ENCODE measurements at places on chromosomes 6 and 20. TPM values are rescaled to one million over a fixed set of nuclear protein-coding genes. Genes with fewer than 3 reads are reported as not detected.

DNA sequence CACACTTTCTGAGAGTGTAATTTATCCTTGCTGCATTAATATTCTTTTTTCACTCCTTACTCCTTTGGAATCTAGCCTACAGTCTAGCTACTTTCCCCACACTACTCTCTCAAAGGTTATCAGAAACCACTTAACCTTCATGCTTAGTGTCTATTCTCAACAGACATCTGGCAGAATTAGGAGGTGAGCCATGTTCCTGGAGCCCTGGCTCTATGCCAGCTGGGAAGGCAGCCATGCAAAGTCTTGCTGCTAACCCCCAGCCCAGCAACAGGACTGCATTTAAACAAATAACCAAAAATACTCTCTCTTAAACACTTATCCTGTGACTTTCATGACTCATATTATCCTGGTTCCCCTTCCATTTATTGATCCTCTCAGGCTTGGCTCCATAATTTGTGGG lies 260.2 kb downstream of the BCKDHB start:
- peak; percentile 21 for DNase-seq

- no peak for DNase-seq
Observed at GRCh38 chr6:123042401-123042800, 46.4 kb downstream of the CLVS2 start.

DNA sequence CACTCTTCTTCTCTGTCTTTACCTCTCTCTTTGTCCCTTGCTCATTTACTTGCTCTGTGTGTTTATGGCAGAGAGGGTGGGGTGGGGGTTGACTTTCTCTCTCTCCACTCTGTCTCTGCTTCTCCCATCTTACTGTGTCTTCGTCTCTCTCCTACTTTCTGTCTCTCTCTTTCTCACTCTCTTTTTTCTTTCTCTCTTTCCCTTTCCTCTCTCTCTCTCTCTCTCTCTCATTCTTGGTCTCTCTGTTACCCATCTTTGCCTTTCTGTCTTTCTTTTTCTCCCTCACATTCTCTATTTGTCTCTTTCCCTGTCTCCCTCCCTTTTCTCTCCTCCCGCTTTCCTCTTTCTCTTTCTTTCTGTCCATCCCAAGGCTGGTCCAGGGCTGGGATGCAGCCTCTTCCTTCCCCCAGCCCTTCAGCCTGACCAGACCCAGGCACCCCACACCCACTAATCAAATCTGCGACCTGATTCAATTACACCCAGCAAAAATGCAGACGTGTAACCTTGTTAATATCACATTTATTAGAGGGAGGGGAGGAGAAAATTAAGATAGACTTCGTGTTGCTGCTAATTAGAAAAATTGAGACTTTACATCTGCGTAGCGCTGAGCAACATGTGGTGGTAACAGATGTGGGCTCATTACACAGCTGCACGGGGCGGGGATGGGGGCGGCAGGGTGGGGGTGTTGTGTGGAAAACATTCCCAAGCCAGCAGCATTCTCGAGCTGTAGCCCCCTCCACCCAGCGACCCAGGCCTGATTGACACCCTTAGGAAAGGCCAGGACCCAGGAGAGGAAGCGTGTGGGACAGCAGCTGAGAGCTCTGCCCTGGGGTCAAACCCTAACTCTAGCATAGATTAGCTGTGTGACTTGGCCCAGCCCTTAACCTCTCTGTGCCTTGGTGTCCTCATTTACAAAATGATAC lies 124.9 kb upstream of the MAFB start:
- no peak for DNase-seq

DNA sequence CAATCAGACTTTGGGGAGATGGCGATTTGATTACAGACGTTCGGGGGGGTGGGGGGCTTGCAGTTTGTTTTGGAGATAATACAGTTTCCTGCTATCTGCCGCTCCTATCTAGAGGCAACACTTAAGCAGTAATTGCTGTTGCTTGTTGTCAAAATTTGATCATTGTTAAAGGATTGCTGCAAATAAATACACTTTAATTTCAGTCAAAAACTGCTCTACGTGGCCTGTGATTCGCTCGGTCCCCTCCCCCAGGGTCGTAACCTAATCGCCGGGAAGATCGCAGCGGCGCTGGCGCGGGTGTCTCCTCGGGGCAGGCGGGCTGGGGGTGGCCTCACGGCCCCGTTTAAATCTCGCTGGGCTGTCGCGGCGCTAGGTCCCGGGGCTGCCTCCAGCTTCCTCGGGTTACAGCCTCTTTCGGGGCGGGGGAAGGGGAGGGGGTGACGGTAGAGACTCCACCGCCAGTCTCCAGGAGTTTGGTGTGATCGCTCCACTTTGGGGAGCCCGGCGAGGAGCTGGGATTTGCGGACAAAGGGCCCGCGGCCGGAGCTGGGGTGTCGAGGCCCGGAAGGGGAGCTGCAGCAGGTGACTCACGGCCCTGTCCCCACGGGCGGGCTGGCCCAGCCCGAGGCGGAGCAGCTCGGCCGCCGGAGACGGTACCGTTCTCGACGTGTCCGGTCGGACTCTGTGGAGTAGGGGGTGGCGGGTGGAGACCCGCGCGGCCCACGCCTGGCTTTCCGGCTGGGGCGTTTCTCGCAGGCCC lies 4.2 kb downstream of the FOXC1 start:
- peak; percentile 47 for DNase-seq

GRCh38 chr6:33209856-33210255 lies 1.6 kb downstream of the RING1 start:
- no peak for DNase-seq

SALL4 gene
- total RNA-seq, result 0.61 TPM

TOX2 gene
- total RNA-seq, result 2.4 TPM

CYP21A2 gene
- 0.88 TPM for total RNA-seq

CCM2L gene
- total RNA-seq, result not detected
